ENCODE measurements at places on chromosomes 11 and 22.

DNA sequence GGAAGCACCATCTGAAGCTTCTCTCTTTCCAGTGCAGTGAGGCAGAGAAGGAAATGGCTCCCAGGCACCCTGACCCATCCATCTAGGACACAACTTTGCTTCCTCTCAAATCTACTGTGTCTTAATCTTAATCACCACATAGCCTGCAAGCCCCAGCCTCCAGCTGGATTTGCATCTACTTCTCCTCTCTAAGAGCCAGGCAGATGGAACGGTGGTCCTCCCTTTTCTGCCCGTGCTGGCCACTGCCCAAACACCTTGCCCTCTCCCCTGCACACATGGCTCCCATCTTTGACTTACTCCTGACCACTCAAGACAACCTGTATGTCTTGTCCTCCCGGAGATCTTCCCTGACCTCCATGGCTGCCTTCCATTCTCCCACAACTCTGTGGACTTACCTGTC is 7.4 kb downstream of the MS4A10 start:
- no peak for DNase-seq

DNA sequence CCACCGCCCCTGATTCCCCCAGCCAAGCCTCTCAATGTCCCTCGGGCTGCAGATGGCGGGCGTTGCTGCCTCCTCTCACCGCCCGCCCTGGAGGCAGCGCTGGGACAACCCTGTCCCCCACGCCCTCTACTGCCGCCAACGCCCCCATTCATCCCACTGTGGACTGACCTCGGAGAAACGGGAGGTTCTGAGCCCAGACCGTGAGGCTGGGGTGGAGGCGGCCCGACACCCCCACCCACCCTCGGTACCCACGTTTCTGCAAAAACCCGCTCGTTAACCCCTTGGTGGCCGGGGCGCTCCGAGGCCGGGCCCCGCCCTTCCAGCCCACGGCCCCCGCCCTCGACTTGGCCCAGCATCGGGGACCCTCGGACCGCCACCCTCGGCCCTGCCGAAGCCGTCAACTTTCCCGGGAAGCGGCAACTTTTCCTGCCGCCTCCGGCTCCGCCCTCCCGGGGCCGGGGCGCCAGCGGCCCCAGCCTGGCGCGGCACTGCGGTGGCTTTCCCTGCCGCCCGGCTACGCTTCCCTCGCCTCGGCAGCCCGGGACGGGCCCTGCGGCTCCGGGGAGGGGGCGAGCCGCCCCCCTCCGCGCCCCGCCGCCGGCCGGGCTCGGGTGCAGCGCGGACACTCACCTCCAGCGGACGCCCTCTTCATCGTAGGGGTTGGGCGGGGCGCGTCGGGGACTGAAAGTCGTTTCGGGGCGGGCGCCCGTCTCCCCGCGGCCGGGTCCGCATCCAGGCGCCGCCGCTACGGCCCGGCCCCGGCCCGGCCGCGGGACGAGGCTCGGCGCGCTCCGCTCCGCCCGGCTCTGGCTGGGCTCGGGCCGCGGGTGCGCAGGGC is 458 bp downstream of the RTN4R start:
- DNase-seq, result peak; percentile 69

- DNase-seq, result no peak
These were observed 5.2 kb downstream of the ROBO3 start for GRCh38 chr11:124870430-124870829.

DNA sequence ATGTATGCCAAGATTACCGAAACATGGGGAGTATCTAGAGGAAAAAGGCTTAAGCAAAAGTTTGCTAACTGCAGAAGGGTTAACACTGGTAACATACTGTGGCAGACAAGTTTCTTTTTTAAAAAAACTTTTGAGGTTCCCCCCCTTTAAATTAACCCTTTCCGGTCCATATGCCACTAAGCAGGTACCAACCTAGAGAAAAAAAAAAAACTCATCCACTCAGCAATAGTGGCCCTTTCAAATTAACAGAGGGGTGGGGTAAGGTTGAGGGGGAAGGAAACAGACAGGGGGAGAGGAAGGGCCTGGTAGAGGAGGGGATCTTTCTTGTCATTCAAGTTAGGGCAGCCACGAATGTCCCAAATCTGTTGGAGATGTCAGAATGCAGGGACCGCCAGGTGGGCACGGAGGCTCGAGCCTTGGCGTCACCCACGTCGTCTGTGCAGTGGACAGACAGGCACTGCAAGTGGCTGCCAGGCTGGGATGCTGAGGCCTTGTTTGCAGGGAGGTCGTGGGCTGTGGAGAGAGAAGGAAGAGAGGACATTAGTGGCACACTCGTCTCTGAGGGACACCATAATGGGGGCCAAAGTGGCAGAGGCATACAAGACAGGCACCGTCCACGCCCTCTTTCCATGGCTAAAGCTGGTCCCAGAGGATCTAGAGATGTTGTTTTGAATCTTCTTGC is 50.8 kb downstream of the MN1 start:
- DNase-seq, result peak; percentile 46

DNA sequence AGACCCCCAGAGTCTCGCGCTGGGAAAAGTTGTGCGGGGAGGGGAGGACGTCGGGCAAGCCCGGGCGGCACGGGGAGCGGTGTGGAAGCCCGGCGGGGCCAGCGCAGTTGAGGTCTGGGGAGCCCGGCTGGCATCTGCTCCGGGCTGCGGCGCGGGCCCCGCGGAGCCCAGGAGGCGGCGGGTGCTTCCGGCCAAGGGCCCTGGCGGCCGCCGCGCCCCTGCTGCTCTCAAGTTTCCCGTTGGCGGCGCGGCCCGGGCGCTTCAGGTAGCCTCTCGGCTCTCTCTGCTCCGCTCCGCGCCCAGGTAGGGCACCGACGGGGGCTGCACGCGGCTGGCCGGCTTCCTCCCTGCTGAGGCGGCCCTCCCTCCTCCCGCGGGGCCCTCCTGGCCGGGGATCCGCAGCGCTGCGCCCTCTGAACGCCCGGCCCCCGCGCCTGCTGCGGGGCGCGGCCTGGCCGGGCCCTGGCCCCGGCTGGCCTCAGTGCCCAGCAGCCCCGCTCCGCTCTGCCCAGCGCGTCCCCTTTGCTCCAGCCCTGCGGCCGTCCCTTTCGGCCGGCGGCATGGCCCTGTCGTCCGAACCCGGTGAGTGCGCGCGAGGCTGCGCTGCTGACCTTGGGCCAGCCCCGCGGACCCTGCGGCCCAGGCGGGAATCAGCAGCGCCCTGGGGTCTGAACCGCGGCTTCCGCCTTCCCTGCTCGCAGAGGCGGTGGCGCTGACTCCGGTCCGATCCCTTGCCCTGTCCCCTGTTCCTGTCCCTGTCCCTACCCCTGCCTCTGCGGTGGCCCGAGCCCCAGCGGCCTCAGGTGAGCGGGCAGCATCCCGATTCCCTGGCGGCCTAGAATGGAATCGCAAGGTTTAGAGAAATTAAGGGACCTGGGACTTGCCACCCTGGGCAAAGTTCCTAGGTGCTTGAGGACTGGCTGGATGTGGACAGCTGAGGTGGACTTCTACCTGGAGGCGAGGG is 4.3 kb upstream of the AMPD3 start:
- DNase-seq, result peak; percentile 79

GRCh38 chr22:47148956-47149728 is 386.7 kb downstream of the TBC1D22A start:
- DNase-seq, result no peak

- no peak for DNase-seq
These were observed 1.9 kb downstream of the OR52M1 start for GRCh38 chr11:4546878-4547277.

DNA sequence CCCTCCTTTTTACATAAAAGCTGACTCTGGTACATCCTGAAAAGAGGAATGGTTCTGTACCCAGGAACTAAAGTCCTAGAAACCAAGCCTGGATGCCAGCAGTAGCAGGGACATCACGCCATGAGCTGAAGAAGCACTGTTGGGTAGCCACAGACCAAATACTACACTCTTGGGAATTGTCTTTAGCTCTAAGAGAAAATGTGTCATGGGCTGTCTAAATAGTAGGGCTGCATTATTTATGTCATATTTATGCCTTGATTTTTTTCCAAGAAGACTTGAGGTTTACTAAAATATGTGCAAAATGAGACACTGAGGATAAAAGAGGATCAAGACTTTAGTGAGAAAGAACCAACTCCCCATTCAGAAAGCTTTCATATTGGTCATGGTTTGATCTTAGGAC is 213.6 kb downstream of the RAB38 start:
- no peak for DNase-seq

DNA sequence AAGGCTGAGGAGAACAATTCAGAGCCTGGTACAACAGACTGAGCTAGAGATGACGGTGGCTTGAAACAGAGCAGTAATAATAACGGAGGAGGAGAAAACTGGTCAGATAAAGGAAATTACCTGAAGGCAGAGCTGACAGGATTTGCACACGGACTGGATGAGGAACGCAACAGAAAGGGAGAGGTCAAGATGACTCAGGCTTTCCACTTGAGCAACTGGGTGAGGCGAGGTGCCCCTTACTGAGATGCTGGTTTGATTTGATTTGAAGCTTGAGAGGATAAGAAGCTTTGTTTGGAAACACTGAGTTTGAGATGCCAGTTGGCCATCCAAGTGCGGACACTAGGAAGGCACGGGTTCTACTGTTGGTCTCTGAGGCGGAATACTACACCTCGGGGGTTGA is 35.4 kb upstream of the NRIP3 start:
- DNase-seq, result no peak

- peak; percentile 20 for DNase-seq
These were observed 19.0 kb upstream of the PTPRJ start for GRCh38 chr11:47961383-47961782.

DNA sequence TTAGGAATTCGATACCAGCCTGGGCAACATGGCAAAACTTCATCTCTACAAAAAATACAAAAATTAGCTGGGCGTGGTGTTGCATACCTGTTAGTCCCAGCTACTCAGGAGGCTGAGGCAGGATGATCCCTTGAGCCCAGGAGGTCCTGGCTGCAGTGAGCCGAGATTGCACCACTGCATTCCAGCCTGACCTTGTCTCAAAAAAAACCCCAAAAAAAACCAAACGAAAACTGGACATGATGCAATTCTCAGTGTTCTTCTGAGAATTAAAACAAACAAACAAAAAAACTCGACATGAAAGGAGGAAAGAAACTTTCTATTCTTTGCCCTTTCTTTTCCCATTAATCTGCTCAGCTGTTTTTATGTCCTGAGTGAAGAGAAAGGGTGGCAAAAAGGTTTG is 7.4 kb downstream of the MED17 start:
- DNase-seq, result no peak

DNA sequence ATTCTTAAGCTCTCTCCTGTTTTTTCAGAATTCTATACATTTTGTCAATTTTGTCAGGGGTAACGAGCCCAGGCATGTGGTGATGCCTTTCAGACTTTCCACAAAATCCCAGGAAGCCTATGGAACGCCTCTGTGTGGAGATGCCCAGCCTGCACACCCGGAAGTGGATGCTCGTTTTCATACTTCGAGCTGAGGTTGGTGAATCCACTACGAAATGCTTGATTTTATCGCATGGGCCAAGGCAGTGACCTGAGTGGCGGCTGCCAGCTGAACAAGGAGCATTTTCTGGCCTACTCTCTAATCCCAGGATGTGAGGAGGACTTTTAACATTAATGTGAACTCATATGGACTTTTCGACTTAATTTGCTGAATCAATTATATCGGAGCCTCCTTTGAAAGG is 426.7 kb upstream of the B3GAT1 start:
- DNase-seq, result no peak

- DNase-seq, result no peak
These were observed 29.2 kb downstream of the SREBF2 start for GRCh38 chr22:41862160-41862529.

- no peak for DNase-seq
These were observed 14.0 kb downstream of the CPT1A start for GRCh38 chr11:68827733-68828132.

DNA sequence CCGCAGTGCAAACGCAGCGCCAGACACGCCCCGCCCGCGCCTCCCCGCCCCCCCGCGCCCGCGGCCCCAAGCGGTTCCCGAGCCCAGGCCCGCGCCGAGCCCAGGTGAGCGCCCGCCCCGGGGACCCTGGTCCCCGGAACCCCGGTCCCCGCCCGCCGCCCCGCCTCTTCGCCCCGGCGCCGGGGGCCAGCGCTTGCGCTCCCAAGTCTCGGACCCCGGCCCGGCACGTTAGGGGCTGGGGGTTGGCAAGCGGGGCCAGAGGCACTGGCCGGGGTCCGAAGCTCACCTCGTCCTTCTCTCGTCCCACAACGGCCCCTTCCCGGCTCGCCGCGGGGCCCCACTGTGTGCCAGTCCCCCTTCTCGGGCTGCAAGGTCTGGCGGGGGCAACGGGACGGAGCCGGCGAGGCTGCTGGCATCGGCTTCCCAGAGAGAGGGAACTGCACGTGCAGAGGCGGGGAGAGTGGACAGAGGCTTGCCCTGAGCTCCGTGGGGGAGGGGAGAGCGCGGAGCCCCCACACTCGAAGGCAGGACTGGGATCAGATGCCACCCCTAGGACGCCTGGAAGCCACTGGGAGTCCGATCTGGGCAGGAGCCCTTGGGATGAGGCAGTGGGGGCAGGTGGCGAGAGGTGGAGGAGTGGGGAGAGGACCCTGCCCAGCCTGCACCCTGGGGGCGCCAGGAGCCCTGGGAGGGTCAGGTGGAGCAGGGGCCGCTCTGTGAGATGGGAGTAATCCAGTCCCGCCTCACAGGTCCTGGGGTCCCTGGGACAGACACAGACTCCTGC is 1.8 kb upstream of the AIFM3 start:
- DNase-seq, result no peak

- DNase-seq, result no peak
These were observed 91.2 kb downstream of the PPP6R3 start for GRCh38 chr11:68551777-68552176.

DNA sequence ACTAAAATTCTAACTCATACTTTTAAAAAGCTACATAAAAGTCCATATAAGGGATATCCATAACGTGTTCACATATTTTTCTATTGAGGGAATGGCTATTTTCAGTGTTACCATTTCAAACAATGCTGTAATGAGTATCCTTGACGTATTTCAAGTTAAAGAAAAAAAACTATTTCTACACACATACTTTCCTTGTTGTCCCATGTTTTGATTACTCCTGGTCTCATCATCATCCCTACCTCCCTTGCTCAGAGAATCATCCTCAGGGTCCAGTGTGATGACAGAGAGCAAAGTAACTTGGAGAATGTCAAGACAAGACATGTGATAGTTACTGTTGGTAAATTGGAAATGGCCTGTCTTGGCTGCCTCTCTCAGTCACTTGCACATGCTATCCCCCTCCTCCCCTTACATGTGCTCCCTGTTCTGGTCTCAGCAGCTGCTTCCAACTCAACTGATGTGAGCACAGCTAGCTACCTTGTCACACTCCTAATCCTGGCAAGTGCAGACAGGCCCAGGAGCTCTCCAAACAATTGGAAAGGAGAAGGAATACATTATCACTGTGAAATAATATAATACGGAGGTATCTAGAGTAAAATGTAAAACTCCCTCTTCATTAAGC is 21.8 kb downstream of the NUMA1 start:
- no peak for DNase-seq

GRCh38 chr11:113148652-113149051 is 165.7 kb upstream of the TTC12 start:
- DNase-seq, result no peak

- DNase-seq, result no peak
These were observed 11.2 kb upstream of the RBM4B start for GRCh38 chr11:66688561-66689534.
